ENCODE measurements at places on chromosomes 6 and 20.
A peak's percentile ranks its signal among the peaks of the same experiment; 100 is the strongest.

DNA sequence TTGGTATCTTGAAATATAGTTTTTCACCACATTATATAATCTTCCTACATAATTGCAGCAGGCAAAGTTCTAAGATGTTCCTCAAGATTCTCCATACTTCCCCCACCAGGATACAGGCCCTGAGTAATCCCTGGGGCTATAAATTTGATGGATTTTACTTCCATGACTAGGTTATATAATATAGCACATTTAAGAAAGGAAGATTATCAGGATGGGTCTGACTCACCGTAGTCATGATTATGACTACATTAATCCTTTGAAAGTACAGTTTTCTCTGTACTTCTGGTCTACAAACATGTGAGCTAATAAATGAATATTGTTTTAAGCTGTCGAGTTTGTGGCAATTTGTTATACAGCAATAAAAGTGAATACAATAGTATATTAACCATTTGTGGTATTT lies 122.5 kb downstream of the MACROD2 start:
- H3K27me3 ChIP-seq: no peaks in the 10 kb centered on the region
- no peaks in the 10 kb centered on the region for H3K36me3 ChIP-seq
- H3K27ac ChIP-seq: no peak overlapping the region
- H3K4me1 ChIP-seq: no peaks in the 10 kb centered on the region
- H3K4me3 ChIP-seq: no peak overlapping the region

GRCh38 chr20:2946988-2947961 lies 74.0 kb downstream of the PTPRA start:
- no peak overlapping the region for H3K4me3 ChIP-seq
- H3K27me3 ChIP-seq: no peaks in the 10 kb centered on the region
- H3K36me3 ChIP-seq: peaks cover 3% of the 10 kb centered on the region
- H3K27ac ChIP-seq: no peak overlapping the region

- H3K4me3 ChIP-seq: no peak overlapping the region
- H3K27me3 ChIP-seq: no peaks in the 10 kb centered on the region
Measured at GRCh38 chr6:73704260-73704659, 8.3 kb downstream of the CD109 start.

DNA sequence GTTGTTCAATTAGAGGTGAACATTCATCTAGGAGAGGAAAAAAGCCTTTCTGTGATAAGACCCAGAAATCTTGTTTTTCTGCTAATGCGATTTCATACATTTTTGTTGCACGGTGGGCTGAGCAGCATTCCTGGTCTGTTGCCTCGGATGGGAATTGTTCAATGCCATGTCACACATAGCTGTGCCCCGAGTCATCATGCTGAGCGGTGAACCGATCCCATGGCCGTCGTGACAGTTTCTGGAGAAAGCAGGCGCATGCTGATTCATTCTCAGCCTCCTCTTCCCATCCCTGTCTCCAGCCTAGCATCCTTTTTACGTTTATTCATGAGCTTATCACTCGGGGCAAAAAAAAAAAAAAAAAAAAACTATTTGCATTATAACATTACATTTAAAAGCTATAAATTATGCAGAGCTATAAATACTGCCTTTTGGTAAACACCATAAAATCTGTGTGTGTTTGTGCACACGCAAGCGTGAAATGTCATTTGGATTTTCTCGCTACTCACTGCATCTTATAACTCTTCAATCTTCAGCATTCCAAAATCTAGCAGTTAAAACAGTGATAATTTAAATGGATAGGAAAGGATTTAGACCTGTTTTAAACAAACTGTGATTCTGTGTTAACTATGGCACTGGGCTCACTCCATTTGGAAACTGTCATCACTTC lies 58.9 kb upstream of the IFNGR1 start:
- no peaks in the 10 kb centered on the region for H3K27me3 ChIP-seq
- H3K27ac ChIP-seq: no peak overlapping the region
- H3K4me3 ChIP-seq: no peak overlapping the region
- H3K4me1 ChIP-seq: peaks cover 2% of the 10 kb centered on the region

GRCh38 chr6:27141529-27142015 lies 105.9 kb upstream of the PRSS16 start:
- no peak for DNase-seq
- peak overlapping the region; percentile 15 for H3K4me3 ChIP-seq
- no peak overlapping the region for H3K27ac ChIP-seq
- H3K4me1 ChIP-seq: no peaks in the 10 kb centered on the region
- no peaks in the 10 kb centered on the region for H3K36me3 ChIP-seq

Data from fibroblast of lung (primary cell).